ENCODE measurements at places on chromosomes 5 and 9.

DNA sequence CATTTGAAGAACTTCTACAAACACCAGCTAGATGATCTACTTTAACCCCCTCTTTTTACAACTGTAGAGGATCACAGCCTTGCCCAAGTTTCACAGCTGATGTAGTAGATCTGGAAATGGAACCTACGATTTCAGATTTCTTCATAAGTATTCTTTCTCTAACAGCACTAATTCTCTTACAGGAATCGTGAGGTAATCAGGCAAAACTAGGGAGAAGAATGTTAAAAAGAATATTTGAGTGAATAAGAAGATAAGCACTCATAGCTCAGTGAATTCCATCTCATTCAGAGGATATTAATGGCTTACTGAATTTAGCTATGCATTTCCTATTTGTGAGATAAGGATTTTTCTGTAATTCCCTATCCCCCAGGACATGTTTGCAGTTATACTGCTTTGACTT, 42.1 kb downstream of the NADK2 start:
- DNase-seq = no peak

GRCh38 chr5:124421584-124421983, 324.9 kb downstream of the ZNF608 start:
- no peak for DNase-seq

DNA sequence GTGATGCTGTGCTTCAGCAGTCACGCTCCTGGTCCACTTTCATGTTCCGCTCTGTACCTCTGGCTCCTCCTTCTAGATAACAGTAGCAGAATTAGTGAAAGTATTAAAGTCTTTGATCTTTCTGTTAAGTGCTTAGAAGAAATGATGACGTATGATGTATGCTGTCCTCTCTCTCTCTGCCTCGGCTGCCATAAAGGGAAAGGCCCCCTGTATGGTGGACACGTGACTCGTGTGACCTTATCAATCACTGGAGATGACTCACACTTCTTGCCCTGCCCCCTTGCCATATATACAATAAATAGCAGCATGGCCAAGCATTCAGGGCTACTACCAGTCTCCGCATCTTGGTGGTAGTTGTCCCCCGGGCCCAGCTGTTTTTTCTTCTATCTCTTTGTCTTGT, 100.3 kb downstream of the SYK start:
- DNase-seq = no peak

- DNase-seq = no peak
Observed at GRCh38 chr5:147393874-147394672, 115.8 kb downstream of the DPYSL3 start.

GRCh38 chr9:127173063-127173462, 50.6 kb upstream of the ANGPTL2 start:
- no peak for DNase-seq

- DNase-seq = no peak
Observed at GRCh38 chr9:133505186-133505830, 19.5 kb downstream of the MYMK start.

- no peak for DNase-seq
Observed at GRCh38 chr5:178427576-178428197, 162.5 kb downstream of the COL23A1 start.

- DNase-seq = no peak
Observed at GRCh38 chr5:7515284-7515914, 119.5 kb downstream of the ADCY2 start.

DNA sequence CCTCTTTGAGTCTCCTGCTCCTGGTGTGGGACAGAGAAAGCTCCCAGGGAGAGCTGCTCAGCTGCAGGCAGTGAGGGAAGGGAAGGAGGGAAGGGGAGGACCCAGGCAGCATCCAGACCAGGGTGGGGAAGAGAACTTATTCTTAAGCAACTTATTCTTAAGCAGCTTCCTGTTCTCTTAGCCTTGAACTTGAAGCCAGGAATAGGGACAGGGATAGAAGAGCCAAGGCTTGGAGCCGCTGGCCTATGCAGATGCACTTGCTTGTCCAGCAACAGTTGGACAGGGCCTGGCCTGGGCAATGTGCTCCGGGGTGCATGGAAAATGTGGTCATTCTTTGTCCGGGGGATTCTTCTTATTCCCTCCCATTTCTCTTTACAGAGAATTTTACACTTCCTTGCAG, 31.4 kb upstream of the SPTLC1 start:
- DNase-seq = no peak
